ENCODE measurements at places on chromosomes 1 and 21.

DNA sequence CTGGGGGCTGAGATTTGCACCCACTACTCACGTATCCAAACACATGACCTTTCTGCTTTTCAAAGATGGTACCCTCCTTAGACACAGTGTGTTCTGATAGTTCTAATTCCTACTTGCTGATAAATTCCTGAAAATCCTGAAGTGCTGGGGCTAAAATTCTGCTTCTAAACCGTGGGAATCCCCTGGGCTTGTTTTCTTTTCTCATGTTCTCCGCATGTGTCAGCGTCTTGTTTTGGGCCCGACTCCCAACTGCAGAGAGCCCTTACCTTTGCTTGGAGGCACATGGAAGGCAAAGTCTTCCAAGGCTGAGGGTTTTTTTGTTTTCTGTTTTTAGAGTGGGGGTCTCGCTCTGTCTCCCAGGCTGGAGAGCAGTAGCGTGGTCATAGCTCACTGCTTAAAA is 27.2 kb downstream of the PSMG1 start:
- no peak for DNase-seq

DNA sequence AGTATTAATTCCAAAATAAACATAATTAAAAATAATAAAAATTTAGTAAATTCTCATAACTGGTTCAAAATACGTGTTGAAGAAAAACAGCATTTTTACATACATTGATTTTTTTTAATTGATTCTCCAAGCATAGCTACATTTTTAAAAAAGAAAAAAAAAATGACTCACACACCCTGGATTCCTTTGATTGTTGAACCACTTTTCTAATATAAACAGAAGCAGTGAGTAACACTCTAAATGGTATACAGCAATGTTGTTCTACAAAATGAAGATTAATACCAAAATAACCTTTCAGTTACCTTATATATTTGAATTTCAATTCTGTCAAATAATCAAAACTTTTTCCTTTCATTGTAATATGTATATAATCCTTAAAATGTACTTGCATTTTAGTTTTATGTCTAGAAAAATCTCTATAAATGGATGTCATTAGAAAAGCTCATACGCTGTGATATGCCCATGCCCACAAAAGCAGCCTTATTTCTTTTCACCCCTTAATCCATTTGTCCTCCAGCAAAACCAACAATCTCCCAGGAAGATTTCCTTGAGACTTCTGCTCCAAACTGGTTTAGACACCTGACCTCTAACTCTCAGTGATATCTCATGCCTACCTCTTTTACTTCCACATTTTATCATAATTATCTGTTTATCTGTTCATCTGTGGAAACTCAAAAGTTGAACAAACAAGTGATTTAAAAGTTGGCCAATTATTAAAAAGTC is 246.4 kb upstream of the NR5A2 start:
- DNase-seq: no peak

DNA sequence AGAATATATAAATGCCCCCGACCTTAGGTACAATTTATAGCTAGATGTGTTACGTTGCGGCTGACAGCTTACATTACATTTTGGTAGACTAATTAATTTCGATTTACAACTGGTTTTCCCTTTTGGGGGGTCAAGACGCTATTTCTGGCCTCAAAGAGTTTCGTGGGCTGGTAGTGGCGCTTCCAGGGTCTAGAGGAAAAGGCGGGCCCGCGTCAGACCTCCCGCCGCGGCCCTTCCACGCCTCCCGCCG is 391 bp downstream of the IFT25 start:
- no peak for DNase-seq

GRCh38 chr21:15208786-15209185 is 144.0 kb upstream of the NRIP1 start:
- DNase-seq: no peak

GRCh38 chr1:87084244-87084836 is 169.9 kb downstream of the HS2ST1 start:
- DNase-seq: no peak

DNA sequence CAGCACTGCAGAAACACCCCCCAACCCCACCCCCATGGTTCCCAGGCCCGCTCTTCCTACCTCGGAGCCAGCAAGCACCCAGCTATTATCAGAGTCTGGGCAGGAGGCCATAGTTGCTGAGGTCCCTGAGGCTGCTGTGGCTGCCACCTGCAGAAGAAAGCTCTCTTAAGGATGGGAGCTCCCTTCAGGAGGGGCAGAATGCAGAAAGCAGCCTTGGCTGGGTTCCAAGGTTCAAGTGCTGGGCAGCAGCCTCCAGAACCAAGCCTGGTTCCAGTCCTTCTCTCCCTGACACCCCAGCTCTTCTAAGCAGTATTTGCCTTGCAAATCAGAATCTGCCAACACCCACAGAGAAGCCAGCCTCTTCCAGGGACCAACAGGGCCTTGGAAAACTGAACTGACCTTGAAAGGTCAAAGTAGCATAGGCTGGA is 2.3 kb downstream of the PBXIP1 start:
- DNase-seq: no peak

- DNase-seq: peak; percentile 85
These were observed 109.9 kb downstream of the GALNT2 start for GRCh38 chr1:230176871-230177411.

GRCh38 chr1:31127266-31127665 is 61.7 kb upstream of the PUM1 start:
- DNase-seq: no peak

- DNase-seq: no peak
These were observed 839.1 kb upstream of the ADGRL2 start for GRCh38 chr1:80961464-80962190.

GRCh38 chr1:18480315-18481189 is at the start of gene KLHDC7A:
KLHDC7A (plus strand) TSS chr1:18480930; CDS start chr1:18480982, 52 bp downstream.
- no peak for DNase-seq

DNA sequence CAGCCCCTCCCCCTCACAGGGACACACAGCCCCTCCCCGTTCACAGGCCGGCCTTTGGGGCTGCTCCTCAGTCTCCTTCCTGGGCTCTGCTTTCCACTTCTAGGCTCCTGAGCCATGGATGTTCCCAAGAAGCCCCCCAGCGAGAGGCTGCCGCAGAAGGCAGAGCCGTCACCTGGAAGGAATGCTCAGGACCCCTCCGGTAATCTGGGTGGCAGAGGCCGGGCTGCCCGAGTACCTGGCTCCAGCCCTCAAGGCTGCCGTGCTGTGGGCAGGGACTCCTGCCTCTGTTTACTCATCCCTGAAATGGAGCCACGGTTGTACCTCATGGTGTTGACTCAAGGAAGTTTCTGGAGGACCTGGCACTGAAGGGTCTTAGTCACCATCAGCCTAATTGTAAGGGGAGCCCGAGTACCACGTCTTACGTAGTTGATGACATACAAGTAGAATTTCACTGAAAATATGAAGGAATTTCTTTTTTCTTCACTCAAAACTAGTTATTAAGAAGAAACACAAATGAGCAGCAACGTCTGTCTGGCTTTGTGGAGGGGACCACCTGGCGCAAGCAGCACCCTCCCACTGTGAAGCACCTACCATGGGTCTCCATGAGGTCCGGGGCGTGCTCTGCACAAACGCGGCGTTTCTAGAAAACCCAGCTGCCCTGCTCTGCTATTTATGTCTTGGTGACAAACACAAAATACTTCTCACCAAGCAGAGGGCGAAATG is 33.7 kb downstream of the PRDM15 start:
- DNase-seq: no peak

DNA sequence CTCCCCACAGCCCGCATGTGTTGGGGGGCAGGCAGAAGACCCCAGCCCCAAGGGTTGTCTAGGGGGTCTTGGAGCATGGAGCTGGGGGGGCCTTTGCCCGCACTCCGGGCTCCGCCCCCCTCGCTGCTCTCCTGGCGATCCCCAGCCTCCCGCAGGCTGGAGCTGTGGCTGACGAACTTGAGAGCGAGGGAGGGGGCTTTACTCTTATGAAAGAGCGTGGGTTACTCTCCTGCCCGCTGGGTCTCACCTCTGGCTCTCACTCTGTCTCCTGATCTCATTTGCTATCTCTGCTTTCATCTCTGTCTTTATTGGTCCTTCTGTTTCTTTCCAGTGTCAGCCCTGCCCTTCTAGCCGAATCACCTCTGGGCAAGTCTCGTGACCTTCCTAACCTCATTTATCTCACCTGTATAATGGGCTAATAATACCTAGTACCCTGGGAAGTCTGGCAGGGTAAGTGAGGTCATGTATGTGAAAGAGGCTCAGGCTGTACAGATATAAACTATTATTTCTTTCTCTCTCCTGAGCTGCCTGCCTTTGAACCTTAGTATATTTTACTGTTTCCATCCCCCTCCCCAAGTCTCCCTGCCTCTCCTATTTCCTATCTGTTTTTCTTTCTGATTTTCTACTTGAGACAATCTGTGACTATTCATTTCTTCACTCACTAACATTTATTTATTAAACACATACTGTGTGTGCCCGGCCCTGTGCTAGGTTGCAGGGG is 731 bp downstream of the EFNA4 start:
- no peak for DNase-seq

Data from left cardiac atrium (tissue), 4 donors.